Activated CD8-positive, alpha-beta T cell treated with anti-CD3 and anti-CD28 coated beads for 36 hours (primary cell): ENCODE measurements at places on chromosomes 5 and 9.

- DNase-seq, result no peak
These were observed 309.4 kb downstream of the DIRAS2 start for GRCh38 chr9:90333226-90333625.

DNA sequence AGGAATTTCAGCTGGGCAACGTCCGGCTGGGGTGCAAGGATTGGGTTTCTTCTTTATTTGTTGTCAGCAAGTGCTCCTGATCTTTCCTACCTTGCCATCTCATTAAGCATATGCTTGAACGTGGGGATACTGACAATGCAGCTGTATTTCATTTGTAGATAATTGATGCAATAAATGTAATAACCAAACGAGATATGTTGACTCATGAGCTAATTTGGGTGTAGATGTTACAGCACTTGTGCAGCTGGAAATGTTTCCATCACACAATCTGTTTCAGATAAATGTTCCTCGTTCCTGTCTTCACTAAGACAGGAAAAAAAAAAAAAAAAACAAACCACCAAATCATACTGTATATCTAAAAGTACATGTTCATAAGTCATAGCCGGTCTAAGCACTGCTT, 123.8 kb downstream of the DMRT2 start:
- DNase-seq, result no peak

DNA sequence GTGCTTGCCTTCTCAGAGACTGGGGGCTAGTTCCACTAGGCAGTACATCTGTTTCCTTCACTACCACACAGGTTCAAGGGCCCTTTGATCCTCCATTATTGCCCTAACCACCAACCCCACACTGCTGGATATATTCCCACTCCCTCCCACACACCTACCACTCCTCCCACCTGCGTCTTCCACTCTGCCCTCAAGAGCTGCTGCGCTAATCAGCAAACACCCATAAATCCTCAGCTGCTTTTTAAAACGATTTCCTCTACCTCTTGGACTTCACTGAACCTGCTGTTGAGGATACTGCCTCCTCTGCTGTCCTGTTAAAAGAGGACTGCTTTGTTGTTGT, 120.9 kb downstream of the MAPKAP1 start:
- DNase-seq, result no peak

DNA sequence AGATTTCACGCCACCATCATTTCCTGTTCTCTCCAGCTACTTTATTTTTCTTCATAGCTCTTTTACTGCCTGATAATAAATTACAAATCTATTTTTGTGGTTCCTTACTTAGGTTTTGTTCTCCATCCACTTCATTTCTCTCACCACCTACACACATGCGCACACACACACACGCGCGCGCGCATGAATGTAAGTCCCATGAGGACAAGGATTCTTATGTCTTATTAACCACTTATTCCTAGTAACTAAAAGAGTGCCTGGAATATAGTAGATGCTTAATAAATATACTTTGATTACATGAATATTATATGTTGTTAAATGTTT, 116.5 kb downstream of the TRPM6 start:
- peak; percentile 27 for DNase-seq

DNA sequence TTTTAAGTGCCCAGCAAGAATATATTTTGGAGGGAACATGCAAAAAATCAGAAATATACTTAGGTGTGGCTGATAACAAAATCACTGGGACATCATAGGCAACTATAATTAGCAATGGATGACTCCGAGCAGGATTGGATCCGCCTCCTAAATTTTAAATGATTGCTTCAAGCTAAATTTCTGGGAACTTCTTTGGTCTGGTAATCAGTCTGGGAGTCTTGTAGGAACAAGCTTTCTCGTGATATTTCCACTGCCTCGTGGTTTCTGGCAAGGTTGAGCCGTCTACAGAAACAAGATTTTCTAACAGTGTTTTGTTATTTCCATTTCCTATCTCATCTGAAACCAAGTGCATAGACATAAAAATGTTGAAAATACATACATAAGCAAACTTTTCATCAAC, 232.6 kb downstream of the BNC2 start:
- DNase-seq, result no peak
